Activated T-cell treated with anti-CD3 and anti-CD28 coated beads, Interleukin-2, amount 50 U/mL, for 48 hours (primary cell): ENCODE measurements at places on chromosomes 12 and 14.

DNA sequence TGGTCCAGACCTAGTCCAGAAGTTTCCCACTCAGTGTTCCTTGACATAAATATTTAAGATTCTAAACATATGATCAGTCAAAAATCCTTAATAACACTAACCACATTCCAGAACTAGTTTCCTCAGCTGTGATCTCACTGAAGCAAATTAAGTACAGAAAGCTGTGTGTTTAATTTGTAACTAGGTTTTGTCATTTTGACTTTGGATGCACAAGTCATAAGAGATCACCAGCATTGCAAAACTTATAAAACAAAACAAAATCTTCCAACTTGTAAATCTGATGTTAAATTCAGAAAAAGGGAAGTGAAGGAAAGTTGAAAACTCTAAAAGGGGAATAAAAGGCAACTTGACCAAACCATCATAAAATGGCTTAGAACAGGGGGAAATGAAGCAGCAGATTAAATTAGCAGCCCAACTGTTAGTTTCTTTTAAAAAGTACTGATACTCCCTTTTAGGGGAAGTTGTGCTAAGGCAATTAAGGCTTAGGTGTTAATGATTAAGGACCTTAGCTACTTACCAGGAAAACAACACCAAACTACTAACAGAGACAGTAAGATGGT is 56.6 kb downstream of the SH2B3 start:
- no peak for DNase-seq

DNA sequence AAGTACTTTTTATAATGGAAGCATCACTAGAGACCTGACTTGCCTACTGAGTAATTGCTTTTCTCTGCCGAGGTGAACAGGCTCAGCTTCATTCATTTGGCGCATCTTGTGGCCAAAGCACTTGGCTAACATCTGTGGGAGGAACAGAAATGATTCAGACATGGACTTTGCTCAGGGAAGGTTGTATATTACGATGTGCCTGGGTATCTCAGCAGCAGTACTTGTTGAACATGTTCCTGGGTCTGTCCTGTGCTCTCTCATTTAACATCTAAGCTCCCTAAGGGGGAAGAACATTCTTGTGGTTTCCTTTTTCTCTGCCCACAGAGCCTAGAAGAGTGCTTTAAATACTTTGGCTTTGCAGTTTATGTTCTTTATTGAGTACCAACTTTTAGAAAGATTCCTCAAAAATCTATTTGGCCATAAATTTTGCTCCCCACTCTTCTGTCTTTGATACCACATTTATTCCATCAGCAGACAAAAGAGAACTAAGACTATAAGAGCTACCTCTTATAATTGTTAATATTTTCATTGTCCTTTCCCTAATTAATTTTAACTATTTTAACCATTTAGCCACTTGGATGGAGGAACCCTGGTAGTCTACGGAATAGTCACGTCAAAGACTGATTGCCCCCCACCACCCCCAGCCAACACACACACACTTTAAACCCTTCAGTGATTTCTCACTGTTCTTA is 101.2 kb upstream of the EGLN3 start:
- no peak for DNase-seq

- no peak for DNase-seq
Measured at GRCh38 chr14:100777818-100778525, 47.9 kb upstream of the MEG3 start.

DNA sequence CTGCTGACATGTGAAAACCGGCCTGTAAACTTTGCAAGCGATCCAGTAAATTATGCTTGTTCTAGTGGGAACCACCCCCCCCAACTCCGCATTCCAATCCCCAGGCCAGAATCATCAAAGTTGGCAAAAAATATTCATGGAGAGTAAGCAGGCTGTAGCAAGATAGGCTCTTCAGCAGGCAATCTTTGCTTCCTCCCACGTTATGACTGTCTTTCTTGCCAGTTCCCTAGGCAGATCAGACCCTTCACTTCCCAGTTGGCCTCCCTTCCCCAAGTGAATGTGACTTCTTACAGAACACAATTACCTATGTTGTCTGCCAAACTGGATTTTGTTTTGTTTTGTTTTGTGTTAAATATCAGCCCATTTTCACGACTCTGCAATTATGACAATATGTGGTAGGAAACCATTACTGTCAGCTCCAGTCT is 1.2 kb upstream of the PTGER2 start:
- no peak for DNase-seq

DNA sequence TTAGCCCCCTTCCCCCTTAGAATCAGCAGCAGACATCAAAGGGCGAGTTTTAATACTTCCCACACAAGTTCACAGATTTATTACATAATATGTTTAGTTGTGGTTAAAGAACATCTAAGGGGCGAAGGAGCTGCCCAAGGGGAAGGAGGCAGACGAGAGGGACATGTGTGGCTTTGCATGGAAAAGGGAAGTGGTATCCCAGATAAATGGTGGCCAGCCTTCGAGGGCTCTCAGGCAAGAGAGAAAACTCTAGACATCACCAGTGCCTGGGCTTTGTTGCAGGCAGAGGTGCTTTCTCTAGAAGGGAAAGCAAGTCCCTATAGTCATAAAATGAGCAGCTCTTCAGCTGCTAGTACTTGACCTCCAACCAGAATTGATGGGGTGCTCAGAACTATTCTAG is 121.2 kb downstream of the CACNA1C start:
- no peak for DNase-seq

DNA sequence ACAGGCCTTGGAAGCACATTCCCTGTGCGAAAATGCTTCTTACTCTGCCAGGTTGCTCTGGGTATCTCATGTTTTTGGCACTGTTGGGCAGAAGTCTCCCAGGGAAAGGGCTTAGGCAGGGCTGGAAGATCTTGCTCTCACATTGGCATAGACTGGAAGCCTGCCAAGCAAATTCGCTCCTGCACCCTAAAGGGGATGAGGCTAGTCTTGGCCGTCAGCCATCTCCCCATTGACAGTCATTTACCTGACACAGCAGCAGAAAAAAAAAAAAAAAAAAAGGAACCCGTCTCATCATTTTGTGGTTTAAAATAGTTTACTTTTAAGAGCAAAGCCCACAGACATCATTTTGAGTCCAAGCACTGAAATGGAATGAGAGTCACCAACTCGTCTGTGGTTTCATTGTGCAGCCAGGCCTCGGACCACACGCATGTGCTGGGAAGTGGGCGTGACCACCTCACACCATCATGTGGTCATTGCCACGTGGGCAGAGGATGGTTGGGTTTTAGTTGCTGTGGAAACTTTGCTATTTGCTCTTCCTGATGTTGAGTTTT is 84.8 kb downstream of the NRXN3 start:
- DNase-seq, result peak; percentile 48

DNA sequence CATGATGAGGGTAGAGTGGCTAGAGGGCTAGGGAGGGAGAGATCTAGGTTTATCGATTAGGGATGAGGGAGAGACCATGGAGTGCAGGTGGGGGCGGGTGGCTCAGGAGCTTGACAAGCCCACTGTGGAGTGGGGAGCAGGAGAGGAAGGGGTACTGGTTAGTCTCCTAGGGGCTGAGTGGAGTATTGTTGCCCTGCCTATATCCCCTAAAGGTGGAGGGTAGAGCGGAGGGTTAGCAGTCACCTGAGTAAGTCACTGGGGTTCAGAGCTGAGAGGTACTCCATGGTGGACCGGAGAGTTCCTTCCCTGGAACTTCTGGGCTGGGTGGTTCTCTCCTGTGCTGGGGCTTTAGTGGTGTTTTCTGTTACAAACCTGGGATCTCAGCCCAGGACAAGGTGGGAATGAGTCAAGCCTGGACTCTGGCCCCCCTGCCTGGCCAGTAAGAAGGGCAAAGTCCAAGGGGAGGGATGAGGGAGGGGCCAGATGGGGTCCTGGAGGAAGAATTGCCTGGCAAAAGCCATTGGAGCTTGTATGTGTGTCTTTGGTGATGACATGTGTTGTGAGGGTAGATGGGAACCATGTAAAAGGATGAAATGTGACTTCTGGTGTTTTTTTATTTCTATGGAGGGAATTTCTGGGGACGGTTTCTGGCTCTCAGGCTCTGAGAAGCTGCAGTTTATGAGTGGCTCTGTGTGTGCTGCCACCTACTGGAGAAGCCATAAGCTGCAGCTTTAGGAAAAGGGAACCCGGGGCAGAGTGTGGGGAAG is at the start of gene CIDEB:
Gene CIDEB, minus strand, starts transcription at position 403 of the 767 bp plus-strand sequence. Its CDS starts 119 bp downstream, at position 284.
- DNase-seq, result peak; percentile 72

GRCh38 chr14:87278415-87278814 is 714.6 kb downstream of the GALC start:
- no peak for DNase-seq

DNA sequence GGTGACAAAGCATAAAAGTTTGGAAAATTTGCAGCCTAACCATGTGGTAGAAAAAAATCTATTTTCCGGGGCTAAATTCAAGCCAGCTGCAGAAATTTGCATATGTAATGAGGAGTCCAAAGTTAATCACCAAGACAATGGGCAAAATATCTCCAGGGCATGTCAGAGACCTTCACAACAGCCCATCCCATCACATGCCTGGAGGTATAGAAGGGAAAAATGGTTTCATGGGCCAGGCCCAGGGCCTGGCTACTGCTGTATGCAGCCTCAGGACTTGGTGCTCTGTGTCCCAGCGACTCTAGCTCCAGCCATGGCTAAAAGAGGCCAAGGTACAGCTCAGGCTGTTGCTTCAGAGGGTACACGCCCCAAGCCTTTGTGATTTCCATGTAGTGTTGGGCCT is 655.8 kb upstream of the MGAT4C start:
- DNase-seq, result no peak

GRCh38 chr14:103556946-103557758 is 5.3 kb downstream of the BAG5 start:
- no peak for DNase-seq

- DNase-seq, result no peak
Measured at GRCh38 chr14:90632451-90632850, 183.8 kb downstream of the TTC7B start.

DNA sequence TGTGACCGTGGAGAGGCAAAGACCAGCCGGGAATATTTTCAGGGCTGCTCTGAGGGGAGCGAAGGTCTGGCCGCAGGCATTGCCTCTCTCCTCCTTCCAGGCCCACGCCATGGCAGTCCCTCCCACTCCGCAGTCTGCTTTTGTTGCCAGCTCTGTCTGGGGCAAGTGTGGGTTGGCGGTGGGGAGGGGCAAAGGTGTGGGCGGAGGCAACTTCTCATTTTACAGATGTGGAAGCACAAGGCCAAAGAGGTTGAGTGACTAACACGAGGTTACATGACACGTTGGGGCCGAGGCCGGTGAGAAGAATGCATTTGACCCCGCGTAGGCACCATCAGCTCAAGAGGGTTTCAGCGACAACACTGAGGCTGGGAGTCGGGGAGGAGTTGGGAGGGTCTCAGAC is 6.1 kb upstream of the FAIM2 start:
- no peak for DNase-seq

GRCh38 chr14:54803926-54804537 is 98.6 kb downstream of the GCH1 start:
- DNase-seq, result peak; percentile 10

DNA sequence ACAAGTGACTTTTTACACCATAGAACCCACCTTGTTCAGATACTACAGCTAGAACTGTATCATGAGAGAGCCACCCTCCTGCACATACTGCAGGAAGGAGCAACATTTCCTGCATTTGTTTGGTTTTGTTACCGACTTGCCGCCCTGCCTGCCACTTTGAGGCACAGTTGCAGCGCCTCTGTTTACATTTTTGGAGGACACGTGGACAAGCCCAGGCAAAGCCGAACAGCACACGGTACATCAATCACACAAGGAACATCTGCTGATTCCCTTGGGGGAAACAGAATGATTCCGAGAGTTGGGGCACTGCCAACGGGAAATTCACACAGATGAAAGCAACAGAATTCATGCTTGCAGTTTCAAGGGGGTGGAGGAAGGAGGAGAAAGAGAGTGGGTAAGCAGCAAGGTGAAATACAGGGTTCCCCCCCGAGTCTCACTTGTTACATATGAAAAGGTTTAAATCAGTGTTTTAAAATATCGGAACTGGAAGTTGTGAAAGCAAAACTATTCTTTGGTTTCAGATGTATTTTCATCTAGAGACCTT is 110.7 kb downstream of the BTG1 start:
- peak; percentile 58 for DNase-seq
